ENCODE measurements at places on chromosomes 6 and 20.

GRCh38 chr20:46129955-46130481, 11.9 kb downstream of the CD40 start:
- DNase-seq: no peak

DNA sequence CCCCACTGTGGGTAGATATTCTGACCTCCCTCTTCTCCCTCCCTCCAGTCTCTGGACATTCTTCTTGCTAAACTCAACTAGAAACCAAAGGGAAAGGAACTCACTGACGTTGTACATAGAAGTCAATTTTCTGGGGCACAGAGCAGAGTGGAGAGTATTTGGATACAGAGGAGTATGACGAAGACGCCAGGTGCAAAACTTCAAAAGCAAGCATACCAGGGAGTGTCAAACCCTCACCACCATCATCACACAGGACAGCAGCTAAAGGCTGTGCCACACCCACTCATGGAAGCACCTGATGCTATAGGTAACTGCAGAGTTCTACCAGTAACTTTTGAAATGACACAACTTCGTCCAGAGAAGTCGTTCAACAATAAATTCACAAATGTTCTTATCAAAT, 64.8 kb downstream of the FYN start:
- no peak for DNase-seq

GRCh38 chr6:168109171-168109570, 30.2 kb upstream of the FRMD1 start:
- DNase-seq: no peak

- no peak for DNase-seq
Observed at GRCh38 chr20:61960836-61961235, 104.8 kb downstream of the TAF4 start.

GRCh38 chr20:18754653-18755045, 58.9 kb upstream of the SCP2D1 start:
- no peak for DNase-seq

- DNase-seq: no peak
Observed at GRCh38 chr6:5850848-5851255, 155.9 kb downstream of the NRN1 start.

Data from foreskin keratinocyte (primary cell).